AG08396 (cell line): ENCODE measurements at places on chromosomes 3 and 15.

GRCh38 chr3:52001443-52001974, 5.8 kb upstream of the RPL29 start:
- peak; percentile 82 for DNase-seq

DNA sequence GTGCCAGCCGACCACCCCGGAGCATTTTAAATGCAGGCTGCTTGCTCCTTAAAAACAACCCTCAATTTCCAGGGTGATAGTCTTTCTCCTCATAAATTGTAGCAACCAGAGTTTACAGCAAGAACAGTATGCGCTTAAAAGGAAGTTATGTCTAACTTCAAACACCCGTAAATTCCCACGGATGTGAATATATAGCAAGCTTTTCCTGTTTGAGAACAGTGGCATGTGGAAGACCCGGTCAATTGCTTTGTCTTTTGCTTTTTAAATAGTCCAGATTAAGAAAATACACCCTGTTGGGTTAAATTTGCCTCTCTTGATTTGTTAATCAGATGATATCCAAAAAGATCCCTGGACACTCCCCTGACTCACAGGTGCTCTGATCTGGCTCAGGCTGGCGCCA, 20.8 kb downstream of the MRPS25 start:
- DNase-seq = no peak

GRCh38 chr3:114299421-114299820, 5.6 kb downstream of the TIGIT start:
- DNase-seq = peak; percentile 37

GRCh38 chr3:137987723-137988122, 22.2 kb upstream of the CLDN18 start:
- no peak for DNase-seq

DNA sequence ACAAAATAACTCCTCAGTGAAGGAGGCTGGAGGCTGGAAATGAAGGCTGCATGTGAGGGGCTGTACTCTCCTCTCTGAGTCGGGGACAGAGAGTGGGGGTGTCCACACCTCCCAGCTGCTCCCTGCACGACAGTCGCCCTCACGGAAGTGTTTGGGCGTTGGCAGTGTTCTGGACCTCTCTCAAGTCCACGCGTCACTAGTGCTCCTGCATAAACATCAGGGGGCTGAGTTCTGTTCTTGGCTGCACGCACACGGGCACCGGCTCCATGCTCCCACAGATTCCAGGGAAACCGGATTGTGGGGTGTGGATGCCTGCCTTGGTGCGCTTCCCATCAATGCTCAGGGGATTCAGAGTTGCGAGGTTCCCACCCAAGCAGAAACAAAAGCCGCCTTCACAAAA, 7.4 kb downstream of the RASGRF1 start:
- DNase-seq = no peak

DNA sequence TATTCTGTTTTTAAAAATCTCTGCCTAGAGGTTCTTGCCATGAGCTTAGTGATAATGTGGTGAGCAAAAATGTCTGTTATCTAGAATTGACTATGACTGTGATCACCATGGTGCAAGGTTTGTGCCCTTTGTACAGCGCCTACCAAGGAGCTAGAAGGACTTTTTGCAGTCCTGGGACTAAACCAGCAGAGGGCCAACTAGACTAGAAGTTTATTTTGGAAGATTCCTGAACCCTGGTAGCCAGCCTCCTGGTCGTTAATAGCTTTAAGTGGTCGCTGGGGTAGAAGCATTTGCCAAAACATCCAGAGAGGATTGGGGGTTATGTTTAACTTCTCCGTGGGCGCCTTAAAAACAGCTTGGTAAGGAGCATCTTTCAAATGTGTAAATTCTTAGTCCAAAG, 7.8 kb downstream of the SCG5 start:
- peak; percentile 43 for DNase-seq

GRCh38 chr15:91414124-91414523, 314.1 kb downstream of the SV2B start:
- DNase-seq = no peak

GRCh38 chr3:155488671-155489070, 195.2 kb upstream of the STRIT1 start:
- DNase-seq = no peak

DNA sequence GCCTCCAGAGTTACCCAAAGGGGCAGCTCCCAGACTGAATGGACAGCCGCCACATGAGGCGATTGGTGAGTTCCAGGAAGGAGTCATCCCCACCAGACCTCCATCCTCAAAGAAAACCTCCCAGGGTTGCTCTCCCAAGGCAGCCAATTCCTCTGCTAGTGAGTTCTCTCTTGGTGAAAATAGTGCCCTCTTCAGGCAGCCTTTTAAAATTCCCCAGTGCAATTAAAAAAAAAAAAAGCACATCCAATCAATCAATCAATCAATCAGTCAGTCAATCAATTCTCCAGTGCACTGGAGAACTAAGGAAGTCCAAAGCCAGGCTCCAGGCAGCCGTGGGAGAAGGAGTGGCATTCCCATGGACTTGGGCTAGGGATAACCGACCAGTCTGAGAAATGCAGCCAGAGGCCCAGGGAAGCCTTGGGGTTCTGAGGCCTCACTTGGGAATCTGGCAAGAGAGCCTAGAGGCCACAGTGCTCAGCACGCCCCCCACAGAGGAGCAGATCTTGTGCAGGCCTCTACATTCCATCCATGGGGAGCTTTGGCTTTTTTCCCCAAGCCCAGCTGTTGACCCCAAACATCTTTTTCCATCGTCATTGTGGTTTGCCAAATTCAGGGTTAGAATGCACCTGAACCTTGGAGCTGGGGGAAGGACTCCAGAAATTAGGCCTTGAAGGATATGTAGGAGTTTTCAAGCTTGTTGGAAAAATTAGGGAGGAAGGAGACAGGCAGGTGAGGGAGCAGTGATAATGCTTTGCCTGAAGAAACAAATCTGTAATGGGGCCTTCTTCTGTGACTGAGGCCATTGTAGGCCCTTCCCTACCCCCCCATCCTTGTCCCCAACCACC, 4.8 kb downstream of the PAQR5 start:
- no peak for DNase-seq

DNA sequence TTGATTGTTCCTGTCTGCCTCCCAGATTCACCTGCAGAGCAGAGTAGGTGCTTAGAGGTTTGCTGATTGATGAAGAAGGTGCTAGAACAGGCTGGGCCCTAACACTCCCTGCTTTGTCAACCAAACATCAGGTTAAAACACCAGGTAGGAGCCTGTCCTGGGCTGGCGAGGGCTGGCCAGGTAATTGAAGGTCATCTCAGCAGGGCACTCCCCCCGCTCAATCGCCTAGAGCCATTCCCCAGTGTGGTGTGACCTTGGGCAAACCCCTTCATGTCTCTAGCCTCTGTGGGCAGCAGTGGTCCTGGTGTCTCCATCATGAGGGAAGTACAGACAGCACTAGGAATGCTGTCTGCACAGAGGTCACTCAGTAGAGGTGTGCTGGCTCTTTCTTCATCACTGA, 88.3 kb downstream of the KLF15 start:
- no peak for DNase-seq

DNA sequence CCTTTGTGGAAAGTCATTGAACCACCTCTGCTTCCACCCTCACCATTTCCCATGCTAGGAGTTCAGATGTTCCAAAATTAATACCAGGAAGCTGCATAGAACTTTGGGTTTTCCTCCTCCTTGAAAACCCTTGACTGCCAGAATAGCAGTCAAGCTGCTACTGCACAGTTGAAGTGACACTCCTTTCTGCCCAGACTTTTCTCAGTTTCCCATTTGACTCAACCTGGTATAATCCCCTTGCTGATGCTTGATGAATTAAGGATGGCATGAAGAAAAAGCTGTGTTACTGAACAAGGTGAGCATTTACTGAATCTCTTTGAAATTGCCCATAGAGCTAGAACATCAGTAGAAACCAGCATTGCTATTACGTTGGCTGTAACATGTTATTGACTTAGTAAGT, 286.0 kb downstream of the EDEM1 start:
- no peak for DNase-seq

DNA sequence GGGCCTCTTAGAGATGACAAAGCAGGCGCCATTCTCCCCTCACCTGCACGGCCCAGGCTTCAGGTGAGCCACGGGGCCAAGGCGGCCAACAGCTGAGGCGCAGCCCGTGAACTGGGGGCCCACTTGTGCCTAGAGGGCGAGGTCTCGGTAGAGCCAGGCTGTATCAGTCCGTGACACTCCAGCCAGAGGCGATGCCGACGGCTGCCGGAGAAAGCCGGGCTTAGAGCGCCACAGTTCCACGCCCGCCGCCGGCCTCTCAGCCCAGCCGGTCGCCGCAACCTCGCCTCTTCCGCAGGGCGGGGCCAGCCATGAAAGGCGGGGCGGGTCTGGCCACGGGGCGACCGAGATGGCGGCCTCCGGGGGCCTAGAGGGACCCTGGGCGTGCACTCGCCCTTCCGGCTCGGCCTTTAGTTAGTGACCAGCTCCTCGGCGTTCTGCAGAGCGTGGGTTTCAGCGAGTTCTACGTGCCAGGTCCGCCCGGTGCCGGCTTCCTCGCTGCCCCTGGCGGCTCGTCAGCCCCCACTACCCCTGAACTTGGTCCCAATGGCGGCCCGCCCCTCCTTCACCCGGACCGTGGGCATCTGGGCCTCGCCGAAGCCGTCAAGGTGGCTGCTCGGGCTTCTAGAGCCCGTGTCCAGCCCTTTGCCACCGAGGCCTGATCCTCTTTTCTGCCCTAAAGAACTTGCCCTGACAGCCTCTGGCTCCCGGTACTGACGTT, at the start of gene ZNF621:
ZNF621 (plus strand) TSS at position 393 of the 718 bp plus-strand sequence. CDS start 881 bp downstream, outside the sequence.
- peak; percentile 94 for DNase-seq

DNA sequence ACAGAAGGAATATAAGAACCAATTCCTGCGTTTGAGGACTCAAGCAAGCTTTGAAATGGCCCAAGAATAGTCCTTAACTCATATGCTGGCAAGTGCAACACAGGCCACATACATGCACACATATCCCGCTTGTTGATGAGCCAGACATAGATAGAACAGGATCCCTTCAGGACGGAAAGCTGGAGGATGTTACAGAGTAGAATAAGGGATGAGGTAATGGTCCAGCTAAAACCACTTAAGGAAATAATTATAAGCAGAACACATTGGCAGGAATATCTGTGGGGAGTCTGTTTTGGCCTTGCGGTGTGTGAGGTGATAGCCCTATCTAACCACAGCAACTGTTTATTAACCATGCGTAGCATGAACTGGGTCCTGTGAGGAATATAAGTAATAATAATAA, 25.0 kb downstream of the SCG3 start:
- no peak for DNase-seq

- DNase-seq = no peak
Observed at GRCh38 chr3:33718595-33718907, 497 bp upstream of the CLASP2 start.

DNA sequence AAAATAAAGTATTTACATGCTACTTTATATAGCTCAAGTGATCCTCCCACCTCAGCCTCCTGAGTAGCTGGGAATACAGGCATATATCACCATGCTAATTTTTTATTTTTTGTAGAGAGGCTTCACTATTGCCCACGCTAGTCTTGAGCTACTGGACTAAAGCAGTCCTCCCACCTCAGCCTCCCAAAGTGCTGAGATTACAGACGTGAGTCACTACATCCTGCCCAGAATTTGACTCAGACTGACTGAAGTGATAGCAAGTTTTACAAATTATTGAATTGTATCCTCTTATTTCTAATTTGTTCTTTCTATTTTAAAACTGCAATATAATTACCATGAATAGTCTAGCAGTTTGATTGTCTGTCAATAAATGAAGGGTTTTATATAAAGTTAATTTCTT, 210.3 kb upstream of the CGNL1 start:
- DNase-seq = no peak

DNA sequence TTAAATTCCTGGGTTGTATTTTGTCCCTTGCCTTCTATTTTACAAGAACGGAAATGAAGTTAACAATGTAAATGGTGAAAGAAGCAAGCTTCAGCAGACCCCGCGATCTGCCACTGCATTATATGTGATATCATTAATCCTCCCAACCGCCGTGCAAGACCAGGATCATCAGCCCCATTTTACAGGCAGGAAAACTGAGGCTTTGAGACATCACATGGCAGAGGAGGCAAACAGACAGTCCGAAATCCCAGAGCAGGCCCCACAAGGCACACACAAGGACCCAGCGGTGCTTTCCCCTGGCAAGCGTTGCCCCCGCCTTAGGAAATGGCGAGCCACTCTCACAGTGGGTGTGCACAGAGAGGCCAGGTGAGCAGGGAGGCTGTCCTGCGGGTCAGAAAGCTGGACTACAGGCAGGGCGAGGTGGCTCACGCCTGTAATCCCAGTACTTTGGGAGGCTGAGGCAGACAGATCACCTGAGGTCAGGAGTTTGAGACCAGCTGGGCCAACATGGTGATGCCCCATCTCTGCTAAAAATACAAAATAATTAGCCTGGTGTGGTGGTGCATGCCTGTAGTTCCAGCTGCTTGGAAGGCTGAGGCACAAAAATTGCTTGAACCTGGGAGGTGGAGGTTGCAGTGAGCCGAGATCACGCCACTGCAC, 16.2 kb downstream of the FGD5 start:
- DNase-seq = no peak

GRCh38 chr15:98724494-98724893, 76.2 kb downstream of the IGF1R start:
- no peak for DNase-seq
